ENCODE measurements at places on chromosomes 11 and 22.

DNA sequence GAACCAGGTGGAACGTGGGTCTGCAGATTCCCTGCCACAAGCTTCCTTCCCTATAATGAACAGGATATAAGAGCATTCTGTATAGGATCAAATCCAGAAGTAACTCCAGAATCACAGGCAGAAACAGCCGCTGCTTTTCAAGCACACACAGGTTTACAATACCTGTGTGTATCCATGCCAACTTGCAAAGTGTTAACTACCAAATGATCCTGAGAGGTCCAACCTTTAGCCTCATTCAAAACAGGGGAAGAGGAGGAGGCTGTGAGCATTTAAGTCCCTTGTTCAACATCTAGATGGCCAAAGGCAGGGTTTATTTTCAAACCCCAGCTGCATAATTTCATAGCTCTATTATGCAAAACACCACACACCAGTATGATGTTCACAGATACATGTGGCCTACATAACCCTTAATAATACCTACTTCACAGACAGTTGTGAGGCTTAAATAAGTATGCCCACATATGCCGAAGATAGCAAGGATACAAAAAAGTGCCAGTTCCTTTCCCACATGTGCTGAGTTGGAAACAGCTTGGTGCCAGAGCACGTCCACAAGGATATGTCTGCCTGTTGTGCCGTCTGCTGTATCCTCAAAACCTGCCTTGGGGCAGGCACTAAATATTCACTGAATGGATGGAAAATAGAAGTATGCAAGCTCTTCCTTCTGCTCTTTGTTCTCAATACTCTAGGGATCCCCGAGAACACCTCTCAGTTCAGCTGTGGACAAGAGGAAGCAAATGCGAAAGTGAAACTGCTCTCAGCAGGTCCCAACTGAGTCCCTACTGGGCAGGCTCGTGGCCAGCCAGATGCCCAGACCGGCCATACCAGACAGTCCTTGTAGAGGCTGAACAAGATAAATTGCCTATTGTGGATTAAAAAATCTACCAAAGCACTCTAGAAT, 66.8 kb downstream of the LARGE1 start:
- no peak for DNase-seq

GRCh38 chr22:24153353-24153752, 27.9 kb upstream of the SUSD2 start:
- DNase-seq: peak; percentile 47

GRCh38 chr11:16841984-16842383, 103.5 kb downstream of the C11orf58 start:
- DNase-seq: no peak

GRCh38 chr22:24803064-24803542, 2.9 kb upstream of the SGSM1 start:
- peak; percentile 66 for DNase-seq

- DNase-seq: no peak
Measured at GRCh38 chr11:108937746-108938145, 272.9 kb downstream of the DDX10 start.

DNA sequence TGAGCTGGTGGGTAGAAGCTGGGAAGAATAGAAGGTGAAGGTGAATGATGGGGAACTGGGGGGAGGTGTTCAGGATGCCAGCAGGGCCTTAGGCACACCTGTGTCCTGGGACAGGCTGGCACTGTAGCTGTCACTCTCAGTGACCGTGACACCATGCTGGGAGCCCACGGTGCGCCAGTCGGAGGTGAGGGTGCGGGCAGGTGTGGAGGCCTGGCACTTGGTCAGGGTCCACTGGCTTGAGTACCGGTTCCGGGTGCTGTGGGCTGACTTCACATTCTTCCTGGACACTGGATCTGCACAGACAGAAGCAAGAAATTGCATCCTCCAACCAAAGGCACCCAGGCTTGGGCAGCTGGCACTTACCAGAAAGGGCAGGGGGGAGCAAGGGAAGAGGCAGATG, 103.8 kb downstream of the CEP164 start:
- DNase-seq: no peak

GRCh38 chr11:79200398-79201070, 240.3 kb downstream of the TENM4 start:
- no peak for DNase-seq

DNA sequence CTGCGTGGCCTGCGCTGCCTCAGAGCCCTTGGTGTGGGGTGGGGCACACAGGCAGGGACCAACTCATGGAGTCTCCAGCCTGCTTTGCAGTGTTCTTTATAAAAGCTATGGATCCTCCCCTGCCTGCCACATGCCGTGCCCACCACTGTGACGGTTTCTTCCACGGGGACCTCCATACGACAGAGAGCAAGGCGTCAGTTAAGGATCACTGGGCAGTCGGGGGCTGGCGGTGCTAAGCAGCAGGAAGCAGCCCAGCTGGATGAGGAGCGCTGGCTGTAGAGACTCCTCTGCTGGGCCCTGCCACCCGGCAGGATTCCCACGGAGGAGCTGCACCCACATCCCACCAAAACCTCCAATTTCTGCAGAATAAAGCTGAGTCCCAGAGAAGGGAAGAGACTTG, 23.1 kb upstream of the EFCAB6 start:
- no peak for DNase-seq

DNA sequence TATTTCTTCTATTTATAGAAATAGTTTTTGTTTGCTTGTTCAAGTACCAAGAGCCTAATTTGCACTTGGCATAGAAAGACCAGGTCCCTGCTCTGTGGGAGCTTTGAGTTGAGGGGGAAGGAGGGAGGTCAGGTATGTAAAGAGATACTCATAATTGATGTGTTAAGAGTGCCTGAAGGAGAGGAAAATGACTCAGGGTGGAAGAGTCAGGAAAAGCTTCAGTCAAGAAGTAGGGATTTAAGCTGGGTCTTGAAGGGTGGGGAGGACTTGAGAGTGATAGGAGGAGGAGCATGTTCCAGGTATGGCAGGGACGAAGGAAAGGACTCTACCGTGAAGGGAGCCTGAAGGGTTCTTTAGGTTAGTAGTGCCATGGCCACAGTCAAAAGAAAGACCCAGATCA, 9.0 kb downstream of the RBX1 start:
- DNase-seq: no peak

DNA sequence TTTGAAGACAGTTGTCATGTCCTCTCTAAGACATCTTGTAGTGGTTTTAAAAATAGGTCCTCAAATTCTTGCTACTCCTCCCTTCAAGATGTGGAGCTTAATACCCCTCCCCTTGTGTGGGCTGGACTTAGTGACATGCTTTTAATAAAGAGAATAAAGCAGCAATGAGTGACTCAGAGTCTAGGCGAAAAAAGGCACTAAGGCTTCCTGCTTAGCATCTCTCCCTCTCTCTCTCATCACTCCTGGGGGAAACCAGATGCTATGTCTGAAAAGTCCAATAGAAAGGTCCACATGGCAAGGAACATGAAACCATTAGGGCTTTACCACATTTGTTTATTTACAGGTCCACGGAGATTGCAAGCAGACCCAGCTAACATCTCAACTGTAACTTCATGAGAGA, 11.7 kb downstream of the SERGEF start:
- no peak for DNase-seq

Measured in activated CD4-positive, alpha-beta T cell treated with anti-CD3 and anti-CD28 coated beads for 4 hours (primary cell).